ENCODE measurements at places on chromosomes 6 and 20. TPM values are rescaled to one million over a fixed set of nuclear protein-coding genes. Genes with fewer than 3 reads are reported as not detected.

The SLC22A16 gene
- total RNA-seq, result not detected

The SPATS1 gene
- not detected for total RNA-seq

The UBD gene
- total RNA-seq, result not detected

The DEFB129 gene
- total RNA-seq, result not detected

The PRPH2 gene
- 2.6 TPM for total RNA-seq

The SLC22A1 gene
- total RNA-seq, result 0.32 TPM

The NRN1 gene
- total RNA-seq, result not detected

The TP53TG5 gene
- not detected for total RNA-seq

The SSTR4 gene
- not detected for total RNA-seq

The PRRT1 gene
- total RNA-seq, result under 0.01 TPM

DNA sequence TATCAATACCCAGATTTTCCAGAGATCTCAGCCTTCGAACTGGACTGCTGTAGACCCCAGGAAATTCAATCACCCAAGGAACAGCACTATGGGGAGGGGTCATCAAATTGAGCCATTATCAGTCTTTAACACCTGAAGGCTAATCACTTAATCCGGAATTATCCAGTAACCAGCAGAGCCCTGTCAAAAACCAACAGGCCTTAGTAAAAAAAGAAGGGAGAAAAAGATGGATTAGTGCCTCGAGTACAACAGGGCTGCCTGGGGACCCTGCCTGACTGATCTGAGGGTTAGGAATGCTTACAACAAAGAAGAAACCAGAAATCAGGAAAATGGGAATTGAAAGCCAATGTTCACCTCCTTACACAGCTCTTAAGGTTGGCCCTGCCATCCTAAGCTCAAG is 7.6 kb downstream of the RRAGD start:
- no peak for DNase-seq

DNA sequence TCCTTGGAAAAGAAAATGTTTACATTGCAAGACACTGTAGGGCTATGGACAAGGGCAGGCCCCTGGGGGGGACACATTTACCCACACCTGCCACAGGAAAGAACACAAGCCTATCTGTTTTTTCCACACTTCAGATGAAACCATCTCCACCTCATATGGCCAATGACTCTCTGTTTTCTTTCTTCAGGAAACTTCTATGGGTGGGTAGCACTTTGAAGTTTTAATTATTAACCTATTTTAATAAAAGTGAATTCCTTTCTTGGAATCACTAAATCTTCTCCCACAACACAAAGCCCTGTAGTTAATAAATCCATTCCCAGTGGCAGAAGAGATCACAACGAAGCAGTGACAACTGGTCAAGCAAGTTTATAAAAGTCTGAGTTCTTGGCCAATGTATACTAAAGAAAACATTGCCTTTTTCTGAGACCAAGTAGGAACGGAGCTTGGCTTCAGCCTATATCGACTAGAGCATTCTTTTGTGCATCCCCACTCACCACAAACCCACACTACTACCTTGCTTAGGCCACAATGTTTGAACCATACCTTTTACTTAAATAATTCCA is 125.1 kb upstream of the CARMIL1 start:
- no peak for DNase-seq

DNA sequence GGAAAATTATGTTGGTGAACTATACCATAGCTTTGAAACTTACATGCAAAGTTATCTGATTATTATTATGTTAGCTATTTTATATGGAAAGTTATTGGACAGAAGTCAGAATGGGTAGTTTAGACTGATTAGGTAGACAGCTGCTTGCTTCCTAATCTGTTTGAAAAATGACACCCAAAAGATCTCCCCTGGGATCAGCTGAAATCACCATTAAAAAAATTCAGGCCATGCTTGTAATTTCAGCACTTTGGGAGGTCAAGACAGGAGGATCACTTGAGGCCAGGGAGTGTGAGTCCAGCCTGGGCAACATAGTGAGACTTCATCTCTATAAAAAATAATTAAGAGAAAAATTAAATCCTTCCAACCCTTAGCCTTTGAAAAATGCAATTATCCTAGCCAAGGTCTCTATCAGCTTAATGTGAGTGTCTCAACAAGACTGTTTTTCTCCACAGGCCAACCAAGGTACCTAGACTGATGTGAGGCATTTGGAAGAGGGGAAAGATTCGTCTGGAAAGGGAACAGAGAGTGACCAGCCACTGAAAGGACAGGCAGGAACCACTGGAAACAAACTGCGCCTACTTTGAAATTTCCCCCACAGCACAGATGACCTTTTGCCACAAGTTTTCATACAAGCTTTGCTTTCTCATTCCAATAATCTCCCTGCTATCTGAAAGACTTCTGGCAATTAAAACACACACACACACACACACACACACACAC is 232.3 kb downstream of the GMPR start:
- peak; percentile 24 for DNase-seq

GRCh38 chr6:3911614-3912336 is 62.6 kb downstream of the FAM50B start:
- peak; percentile 77 for DNase-seq

DNA sequence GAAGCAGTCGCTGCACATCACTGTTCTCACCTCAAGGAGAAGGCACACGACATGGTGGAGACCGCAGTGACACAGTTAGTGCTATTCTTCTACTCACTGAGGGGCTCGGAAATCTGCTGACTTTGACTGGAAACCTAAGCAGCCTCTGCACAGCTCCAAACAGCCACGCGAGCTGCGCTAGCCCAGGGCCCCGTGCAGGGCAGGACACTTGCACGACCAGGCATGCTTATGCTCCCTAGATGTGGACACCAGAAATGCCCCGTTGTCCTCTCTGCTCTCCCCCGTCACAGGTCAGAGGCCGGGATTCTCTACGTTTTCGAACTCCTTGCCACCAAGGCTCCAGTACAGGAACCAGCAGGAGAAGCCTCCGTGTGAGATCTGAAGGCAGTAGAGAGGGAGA is 201.1 kb downstream of the WDR27 start:
- no peak for DNase-seq

DNA sequence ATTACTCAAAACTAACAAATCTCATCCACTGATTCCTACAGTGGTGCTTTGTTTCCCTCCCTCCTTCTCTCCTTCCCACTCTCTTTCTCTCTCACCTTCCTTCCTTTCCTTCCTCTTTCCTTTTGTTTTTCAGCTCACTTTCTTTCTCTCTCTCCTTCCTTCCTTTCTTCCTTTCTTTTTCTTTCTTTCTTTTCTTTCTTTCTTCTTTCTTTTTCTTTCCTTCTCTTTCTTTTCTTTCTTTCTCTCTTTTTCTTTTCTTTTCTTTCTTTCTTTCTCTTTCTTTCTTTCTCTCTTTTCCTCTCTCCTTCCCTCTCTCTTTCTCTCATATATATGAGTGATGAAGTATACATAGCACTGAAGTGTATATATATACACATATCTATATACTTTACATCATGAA is 241.4 kb downstream of the CENPW start:
- no peak for DNase-seq

GRCh38 chr6:50816115-50816675 is 2.5 kb upstream of the TFAP2B start:
- peak; percentile 61 for DNase-seq

GRCh38 chr6:131250122-131250521 is 114.9 kb downstream of the AKAP7 start:
- DNase-seq, result peak; percentile 50

DNA sequence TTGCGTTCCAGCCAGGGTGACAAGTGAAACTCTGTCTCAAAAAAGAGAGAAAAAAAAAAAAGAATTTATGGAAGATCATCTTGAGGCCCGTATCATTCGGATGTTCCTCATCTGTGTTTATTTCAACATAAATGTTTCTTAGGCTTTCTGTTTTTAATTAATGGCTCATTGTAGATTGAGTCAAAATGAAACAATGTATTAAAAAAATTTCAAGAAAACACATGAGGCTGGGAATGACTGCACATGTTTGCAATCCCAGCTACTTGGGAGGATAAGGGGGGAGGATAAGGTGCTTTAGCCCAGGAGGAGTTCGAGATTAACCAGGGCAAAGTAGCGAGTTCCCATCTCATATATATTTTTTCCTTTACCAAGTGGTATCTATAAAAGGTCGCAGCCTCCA is 47.3 kb downstream of the ITCH start:
- peak; percentile 29 for DNase-seq

GRCh38 chr6:48110436-48111142 is 408 bp downstream of the PTCHD4 start:
- DNase-seq, result no peak

DNA sequence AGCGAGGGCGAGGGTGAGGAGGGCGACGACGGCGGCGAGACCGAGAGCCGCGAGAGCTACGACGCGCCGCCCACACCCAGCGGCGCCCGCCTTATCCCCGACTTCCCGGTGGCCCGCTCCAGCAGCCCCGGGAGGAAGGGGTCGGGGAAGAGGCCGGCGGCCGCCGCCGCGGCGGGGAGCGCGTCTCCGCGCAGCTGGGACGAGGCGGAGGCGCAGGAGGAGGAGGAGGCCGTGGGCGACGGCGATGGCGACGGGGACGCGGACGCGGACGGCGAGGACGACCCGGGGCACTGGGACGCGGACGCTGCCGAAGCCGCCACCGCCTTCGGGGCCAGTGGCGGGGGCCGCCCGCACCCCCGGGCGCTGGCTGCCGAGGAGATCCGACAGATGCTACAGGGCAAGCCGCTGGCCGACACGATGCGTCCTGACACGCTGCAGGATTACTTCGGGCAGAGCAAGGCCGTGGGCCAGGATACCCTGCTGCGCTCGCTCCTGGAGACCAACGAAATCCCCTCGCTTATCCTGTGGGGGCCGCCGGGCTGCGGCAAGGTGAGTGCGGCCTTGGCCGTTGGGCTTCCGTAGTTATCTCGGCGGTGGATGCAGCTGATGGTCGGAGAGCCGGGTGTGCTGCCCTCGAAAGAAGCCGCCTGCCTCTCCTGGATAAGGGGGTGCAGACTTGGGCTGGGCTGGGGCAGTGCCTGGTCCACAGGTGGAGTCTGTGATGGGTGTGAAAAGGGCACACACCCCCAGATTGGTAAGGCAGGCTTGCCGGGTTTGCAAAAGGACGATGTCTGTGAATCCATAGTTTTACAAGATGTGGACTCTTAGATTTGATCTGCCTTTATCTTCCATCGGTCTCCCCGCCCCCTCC is 938 bp downstream of the WRNIP1 start:
- DNase-seq, result peak; percentile 44

DNA sequence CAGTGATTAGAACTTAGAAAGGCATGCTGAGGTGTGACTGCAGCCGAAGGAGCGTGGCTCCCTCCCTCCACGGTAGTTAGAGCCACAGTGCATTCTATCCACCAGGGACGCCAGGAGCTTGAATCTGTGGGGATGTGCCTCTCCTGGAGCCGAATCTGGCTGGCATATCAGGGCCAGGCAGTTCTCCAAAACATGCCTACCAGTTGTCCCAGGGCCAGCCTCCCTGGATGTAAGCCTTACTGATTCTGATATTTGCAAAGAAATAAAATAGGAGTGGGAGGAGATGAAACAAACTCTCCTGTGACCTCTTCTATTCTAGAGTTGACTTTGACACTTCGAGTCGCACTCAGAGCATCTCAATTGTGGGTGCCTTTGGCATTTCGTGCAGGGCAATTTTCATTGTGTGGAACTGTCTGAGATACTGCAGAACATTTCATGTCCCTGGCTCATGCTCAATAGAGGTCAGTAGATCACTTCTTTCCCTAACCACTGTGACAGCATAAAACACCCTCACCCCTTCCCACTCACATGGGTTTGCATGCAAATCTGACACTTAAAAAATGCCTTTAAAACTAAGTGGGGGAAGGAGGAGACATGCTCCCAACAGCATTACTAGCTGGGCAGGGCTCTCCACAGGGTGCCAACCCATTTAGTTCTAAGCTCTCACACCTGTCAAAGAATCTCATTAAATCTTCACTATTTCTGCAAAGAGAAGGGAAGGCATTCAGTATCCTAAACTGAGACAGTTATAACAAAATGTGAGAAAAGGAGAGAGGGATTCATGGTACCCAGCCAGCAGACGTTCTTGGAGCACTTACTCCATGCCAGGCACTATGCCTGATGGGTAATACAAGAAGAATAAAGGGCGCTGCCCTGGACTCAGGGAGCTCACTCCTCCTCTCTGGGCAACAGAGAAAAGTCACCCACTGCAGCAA is 378.9 kb downstream of the PREX1 start:
- DNase-seq, result no peak

- no peak for DNase-seq
These were observed 63.9 kb downstream of the CHMP4B start for GRCh38 chr20:33875055-33875454.

DNA sequence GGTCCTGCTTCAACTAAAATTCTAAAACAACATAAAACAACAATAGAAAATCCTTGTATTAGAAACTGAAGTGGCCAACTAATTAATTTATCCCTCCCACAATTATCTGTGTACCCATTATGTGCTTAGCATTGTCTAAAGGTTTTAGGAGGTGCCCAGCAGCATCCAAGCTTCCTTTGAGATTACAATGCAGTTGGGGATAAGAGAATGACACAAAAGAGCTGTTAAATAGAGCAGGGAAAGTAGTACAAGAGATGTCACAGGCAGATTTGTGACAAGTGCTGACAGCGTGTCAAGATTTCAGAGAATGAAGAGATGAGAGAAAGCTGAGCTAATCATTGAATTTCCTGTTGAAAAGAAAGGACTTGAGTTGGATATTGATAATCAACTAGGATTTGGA is 204.8 kb downstream of the OTOR start:
- no peak for DNase-seq

GRCh38 chr6:96795481-96795880 is 41.8 kb downstream of the GPR63 start:
- DNase-seq, result no peak
